ENCODE measurements at places on chromosomes 2 and 18.
A peak's percentile ranks its signal among the peaks of the same experiment; 100 is the strongest.

DNA sequence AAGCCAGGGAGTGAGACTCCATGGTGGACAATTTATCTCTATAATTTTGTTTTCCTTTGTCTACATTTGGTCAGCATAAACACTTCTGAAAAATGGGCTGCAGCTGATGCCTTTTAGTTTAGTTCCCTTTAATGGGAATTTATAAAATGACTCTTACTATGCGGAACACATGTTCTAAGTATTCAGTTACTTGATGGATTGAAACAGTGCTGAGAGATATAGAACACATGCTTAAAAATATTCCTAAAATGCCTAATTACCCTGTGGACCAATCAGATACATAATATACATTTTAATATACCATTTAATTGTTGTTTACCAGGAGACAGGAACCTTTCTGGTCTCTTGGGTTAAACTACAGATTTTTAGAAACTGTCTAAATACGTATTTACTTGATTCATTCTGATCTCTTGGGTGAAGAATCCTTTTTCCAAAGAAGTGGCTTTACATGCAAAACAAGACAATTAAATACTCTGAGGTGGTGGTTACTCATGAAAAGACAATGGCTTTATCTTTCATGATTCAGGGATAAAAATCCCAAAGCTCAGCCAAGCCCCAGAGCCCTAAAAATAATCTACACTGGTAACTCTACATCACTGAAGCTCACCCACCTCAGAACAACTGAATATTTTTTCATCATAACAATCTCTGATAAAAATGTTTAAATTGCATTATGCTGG lies 128.1 kb upstream of the SERTAD2 start:
- no peak for DNase-seq

DNA sequence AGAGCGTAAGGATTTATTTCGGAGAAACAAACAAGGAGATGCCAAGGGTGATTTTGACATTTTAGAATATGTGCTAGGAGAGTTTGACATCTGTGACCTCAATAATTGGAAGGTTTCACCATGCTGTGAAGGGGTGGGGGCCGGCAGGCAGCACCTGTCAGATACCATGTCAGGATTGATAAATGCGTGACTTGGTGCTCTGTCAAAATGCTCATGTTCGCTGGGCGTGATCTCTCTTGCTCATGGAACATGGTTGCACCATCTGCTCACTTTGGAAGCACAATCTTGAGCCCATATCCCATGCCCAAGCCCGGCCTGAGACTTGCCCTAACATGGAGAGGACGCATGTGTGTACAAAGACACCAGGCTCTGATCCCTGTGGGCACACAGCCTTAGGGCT lies 347.6 kb downstream of the RNF144A start:
- no peak for DNase-seq

- DNase-seq = no peak
Observed at GRCh38 chr2:215530191-215530968, 94.5 kb upstream of the FN1 start.

DNA sequence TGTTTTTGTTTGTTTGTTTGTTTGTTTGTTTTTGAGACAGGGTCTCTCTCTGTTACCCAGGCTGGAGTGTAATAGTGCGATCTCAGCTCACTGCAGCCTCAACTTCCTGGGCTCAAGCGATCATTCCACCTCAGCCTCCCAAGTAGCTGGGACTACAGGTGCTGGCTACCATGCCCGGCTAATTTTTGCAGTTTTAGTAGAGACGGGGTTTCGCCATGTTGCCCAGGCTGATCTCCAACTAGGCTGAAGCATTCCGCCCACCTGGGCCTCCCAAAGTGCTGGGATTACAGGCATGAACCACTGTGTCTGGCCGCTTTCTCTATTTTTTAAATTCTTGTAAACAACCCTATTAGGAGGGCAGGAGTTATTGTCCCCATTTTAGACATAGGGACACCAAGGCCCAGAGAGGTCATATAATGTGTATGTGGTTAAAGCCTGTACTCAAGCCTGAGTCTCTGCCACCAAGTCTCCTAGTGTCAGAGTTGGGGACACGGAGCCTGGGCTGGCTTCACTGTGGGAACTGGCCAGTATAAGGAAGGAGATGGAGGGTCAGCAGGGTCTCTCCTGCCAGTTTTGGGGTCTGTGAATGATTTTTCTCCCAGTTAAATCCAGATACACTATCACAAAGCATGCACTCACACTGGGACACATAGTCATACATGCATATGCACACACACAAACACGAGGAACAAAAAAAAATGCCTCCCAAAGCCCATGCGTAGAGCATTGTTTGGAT lies 27.5 kb upstream of the MCFD2 start:
- DNase-seq = no peak

DNA sequence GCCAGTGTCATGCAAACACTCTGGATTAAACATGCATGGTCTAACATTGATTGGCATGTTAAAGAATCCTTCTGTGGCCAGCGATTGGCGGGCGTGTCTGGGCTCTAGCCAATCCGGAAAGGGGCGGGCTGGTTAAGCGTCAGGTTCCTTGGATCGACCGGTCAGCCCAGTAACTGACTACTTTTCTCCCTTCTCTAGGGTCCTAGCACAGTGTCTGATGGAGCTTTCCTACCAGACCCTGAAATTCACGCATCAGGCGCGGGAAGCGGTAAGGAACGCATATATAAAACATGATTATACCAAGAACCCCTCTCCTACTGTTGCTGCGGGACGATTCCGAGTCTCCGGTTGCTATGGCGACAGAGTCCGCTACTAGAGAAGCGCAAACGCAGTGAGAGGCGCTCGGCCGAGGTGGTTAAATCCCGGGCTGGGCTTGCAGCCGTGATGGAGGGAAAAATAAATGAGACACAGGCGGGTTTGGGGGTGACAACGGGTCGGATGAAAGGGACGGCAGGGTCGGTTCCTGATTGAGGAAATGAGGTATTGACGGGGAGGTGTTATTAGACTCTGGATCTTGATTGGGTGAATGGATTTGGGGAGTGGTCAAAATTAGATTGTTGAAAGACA lies 29.4 kb downstream of the KATNAL2 start:
- peak; percentile 25 for DNase-seq

DNA sequence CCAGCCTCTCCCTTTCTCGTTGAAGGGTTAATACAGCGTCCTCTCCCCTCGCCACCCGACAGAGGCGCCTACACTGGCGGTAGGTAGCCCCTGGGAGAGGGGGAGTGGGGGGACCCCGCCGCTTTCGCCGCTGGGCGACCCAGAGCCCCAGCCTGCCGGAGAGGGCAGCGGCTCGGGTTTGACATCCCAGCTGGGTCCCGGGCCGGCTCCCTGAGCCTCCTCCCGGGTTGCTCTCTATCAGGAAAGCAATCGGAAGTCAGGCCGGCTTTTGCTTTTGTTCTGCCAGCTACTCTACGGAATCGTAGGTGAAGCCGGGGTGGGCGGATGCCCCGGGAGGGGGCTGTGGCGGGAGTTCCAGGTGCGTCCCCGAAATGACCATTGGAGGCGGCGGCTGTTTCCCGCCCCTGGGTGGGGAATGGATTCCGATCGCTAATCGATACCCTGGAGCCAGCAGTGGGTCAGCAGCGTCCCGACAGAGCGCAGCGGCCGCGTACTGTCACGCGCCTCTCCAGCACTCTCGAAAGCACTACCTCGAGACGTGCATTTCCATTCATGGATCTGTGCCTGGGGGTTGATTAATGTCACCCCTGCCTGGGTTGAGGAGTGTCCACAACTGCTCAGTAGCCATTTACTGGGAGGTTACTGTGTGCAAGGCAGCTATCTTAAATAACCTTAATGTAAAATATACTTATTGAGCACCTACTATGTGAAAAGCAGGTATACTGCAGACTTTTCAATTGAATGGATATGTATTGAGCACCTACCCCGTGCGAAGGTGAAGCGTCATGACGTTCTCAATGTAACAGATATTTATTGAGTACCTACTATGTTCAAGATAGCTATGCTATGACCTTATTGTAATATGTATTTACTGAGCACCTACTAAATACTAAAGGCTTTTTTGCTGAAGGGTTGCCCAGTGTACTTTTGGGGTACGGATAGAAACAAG lies 1.1 kb downstream of the MAPK4 start:
- DNase-seq = no peak

Data from activated CD8-positive, alpha-beta memory T cell treated with anti-CD3 and anti-CD28 coated beads, Interleukin-2, amount 50 U/mL, for 4 hours (primary cell).